Stimulated activated CD8-positive, alpha-beta memory T cell treated with anti-CD3 and anti-CD28 coated beads, Interleukin-4, amount 100 ng/mL, for 1 hour (primary cell): ENCODE measurements at places on chromosomes 12 and 14.

DNA sequence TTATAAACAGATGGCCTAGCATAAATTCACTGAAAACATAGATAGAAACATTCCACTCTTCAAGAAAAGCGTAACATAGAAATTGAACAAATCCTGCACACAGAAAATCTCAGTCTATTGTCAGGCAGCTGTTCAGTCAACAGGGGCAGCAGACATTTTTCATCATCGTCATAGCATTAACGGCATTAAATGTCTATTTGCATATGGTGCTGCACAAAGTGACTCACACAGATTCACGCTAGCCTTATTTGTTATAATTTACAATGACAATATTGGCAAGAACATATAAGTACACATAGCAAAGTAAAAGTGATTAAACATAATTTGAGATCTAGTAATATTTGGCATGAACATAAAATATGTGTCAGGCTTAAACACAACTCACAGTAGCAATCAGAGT is 95.7 kb downstream of the CEP128 start:
- no peak for DNase-seq

- DNase-seq: no peak
These were observed 278.1 kb downstream of the NUAK1 start for GRCh38 chr12:105860561-105861207.

DNA sequence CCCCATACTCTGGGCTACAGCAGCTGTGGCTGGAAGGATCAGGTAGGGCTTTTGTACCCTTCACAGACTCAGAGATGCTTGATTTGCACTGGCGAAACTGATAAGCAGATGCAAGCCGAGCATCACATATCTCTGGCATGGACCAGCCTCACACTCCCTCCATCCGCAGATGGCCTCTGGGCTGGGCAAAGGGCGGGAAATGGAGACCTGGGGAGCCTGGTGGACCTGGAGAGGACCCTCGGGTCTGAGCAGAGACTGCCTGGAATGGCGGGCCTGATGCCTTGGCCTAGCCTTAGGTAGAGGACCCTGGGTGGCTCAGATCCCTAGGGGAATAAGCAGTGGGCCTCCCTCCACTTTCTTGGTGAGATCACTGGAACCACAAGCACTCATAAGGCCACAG is 53.2 kb downstream of the GALNT16 start:
- DNase-seq: no peak

DNA sequence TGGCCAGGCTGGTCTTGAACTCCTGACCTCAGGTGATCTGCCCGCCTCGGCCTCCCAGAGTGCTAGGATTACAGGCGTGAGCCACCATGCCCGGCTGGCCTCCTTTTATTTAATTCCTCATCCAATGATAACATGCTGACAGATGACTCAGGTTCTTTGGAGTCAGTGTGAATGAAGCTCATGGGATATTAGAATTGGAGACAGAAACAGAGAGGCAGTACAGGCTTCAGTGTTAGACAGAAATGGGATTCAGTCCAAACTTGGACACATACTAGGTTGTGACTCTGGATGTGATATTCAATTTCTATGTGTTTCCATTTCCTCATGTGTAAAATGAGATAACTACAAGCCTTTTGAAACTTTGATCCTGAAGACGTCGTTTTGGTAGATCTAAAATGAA is 47.3 kb downstream of the PDE3A start:
- no peak for DNase-seq

DNA sequence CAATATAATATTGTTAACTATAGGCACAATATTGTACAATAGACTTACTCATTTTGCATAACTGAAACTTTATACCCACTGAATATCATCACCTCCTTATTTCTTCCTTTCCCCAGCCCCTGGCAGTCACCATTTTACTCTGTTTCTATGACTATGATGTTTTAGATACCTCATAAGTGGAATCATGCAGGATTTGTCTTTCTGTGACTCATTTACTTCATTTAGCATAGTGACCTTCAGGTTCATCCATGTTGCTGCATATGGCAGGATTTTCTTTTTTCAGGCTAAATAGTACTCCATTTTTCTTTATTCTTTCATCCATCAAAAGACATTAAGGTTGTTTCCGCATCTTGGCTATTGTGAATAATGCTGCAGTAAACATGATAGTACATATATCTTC is 18.9 kb downstream of the USP15 start:
- no peak for DNase-seq

- DNase-seq: no peak
These were observed 5.4 kb downstream of the SLC15A4 start for GRCh38 chr12:128818065-128819022.
